ENCODE measurements at places on chromosomes 11 and 22.

- no peak for DNase-seq
These were observed 587.0 kb downstream of the DLG2 start for GRCh38 chr11:85040166-85040565.

DNA sequence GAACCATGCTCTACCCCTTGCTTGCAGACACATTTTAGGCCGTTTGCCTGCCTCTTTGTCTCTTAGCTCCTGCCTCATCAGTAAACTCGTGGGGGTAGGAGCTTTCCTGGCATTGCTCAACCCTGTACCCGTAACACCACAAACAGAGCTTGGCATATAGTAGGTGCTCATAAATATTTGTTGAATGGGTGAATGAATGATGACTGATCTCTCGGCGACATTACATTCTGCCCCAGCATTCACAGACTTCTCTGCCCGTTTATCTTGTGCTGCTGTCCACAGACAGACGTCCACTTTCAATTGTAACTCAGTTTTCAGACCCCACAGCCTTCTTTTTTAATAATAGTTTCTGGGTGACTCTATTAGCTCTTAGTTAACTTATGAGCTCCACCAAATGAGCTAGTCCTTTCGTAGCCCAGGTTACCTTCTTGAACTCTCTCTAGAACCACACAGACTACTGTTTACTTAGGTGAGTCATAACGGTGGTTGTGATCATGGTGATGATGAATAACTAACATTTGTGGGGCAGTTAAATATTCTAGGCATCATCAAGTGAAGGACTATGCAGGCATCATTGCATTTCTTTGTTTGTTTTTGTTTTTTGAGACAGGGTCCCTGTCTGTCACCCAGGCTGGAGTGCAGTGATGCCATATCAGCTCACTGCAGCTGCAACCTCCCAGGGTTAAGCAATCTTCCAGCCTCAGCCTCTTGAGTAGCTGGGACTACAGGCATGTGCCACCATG is 188.4 kb downstream of the ADAMTS15 start:
- DNase-seq, result no peak

- DNase-seq, result no peak
These were observed 14.1 kb downstream of the WT1 start for GRCh38 chr11:32420937-32421901.

DNA sequence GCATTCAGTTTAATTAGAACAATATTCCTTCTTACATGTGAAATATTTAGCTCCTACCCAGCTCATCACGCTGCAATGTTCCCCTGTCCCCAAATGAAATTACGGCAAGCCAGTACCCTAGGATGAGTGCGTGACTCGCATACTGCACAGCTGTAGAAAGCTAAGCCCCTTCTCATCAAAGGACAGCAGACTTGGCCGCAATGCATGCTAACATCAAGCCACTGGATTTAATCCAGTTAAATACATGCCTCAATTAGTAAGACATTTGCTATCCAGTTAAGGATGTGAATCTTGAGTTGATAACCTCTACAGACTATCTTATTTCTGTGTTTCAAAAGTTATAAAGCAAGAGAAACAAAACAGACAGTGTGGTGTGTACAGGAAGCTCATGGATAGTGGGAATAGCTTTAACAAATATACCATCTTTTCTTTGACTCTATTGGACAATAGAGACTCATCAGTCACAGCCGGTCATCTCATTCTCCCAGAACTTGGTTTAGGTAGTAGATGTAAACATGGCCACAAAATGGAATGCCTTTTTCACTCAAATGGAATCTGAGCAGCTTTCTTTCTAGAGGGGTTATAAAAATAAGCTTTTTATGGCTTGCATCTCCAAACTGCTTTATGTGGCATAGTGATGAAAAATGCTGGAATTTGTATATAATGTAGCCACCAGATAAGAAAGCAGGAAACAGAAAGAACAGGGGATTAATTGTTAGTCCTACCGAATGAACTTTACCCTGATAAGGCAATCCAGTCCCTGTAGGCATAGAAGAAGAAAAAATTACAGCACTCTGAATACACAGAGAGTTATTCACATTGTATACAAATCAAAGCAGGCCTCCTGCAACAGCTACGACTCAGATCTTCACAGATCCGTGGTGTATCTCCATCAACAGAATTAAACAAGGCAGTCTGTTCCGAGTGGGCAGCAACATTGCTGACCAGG is 224.1 kb downstream of the CADM1 start:
- no peak for DNase-seq

DNA sequence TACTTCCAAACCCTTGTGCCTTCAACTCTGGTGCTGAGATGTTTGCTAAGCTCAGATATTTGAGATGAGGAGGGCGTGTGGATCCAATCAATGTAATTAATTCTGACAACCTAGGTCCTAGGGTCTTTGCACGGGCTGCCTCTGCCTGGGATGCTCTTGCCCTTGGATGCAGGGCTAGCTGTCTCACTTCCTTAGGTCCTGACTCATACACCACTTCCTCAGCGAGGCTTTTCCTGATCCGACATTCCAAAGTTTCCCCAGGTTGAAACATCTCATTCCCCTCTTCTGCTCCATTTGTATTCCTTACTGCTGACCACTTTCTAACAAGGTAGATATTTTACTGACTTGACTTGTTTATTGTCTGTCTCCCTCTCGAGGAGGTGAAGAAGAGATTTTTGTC is 43.0 kb upstream of the NTM start:
- no peak for DNase-seq

DNA sequence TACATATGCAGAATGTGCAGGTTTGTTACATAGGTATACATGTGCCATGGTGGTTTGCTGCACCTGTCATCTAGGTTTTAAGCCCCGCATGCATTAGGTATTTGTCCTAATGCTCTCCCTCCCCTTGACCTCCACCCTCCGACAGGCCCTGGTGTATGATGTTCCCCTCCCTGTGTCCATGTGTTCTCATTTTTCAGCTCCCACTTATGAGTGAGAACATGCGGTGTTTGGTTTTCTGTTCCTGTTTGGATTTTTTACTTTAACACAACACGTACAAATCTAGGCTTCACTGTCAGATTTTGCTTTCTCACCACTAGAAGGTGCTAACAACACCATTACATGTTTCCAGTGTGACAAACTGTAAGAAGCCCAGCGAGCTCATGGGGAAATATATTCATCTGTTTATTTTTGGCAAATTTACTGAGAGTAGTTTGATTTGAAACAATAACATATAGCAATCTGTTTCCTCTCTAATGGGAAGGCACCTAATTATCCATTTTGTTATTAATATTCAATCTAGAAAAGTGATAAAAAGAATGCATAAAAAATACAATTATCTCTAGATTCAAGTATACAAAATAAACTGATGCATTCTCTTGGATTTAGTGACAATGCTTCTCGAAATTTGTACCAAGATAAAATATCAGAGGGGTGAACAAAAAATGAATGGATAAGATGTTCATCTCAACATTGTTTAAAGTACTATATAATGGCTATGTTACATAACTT is 23.2 kb upstream of the BIRC3 start:
- no peak for DNase-seq

- no peak for DNase-seq
These were observed 13.6 kb downstream of the TMEM138 start for GRCh38 chr11:61375761-61376108.

GRCh38 chr11:12508151-12508751 is 130.9 kb downstream of the PARVA start:
- no peak for DNase-seq

- no peak for DNase-seq
These were observed 17.3 kb downstream of the TRMU start for GRCh38 chr22:46352691-46353386.

DNA sequence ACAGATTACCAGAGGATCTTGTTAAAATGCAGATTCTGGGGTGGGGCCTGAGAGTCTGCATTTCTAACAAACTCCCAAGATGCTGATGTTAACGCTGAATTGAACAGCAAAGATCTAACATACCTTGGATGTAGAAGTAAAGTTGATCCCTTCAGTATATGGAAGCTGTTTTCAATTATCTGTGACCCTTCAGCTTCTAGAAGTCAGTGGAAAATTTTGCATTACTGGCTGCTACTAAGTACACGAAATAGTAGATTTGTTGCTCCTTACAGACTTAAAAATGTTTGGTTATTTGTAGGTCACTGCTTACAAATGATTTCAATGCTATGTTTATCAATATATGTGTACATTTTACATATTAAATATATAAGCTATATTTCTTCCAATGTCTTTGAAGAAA is 107.4 kb downstream of the ARHGAP42 start:
- no peak for DNase-seq

- DNase-seq, result no peak
These were observed 8.0 kb downstream of the SCN4B start for GRCh38 chr11:118144301-118145268.

GRCh38 chr11:81224396-81224795 is 1509.3 kb downstream of the FAM181B start:
- DNase-seq, result no peak

- no peak for DNase-seq
These were observed 20.1 kb upstream of the HIPK3 start for GRCh38 chr11:33237039-33237597.

DNA sequence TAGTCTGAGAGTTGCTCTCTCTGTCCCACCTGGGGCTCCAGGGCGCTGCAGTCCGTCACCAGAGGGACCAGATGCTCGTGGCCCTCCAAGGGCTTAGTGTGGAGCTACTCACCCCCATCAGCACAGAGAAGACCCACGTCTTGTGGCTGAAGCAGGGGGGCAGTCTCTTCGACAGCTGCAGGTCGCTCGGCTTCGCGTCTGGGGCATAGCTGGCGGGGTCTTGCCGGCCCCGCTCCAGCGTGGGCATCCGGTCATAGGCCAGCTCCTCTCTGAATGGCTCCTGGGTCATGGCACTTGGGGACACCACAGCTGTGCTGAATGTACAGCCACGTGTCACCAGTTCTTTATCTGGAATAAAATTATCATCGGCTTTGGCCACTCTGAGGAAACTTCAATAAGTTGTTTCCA is 608 bp downstream of the MLC1 start:
- DNase-seq, result no peak

DNA sequence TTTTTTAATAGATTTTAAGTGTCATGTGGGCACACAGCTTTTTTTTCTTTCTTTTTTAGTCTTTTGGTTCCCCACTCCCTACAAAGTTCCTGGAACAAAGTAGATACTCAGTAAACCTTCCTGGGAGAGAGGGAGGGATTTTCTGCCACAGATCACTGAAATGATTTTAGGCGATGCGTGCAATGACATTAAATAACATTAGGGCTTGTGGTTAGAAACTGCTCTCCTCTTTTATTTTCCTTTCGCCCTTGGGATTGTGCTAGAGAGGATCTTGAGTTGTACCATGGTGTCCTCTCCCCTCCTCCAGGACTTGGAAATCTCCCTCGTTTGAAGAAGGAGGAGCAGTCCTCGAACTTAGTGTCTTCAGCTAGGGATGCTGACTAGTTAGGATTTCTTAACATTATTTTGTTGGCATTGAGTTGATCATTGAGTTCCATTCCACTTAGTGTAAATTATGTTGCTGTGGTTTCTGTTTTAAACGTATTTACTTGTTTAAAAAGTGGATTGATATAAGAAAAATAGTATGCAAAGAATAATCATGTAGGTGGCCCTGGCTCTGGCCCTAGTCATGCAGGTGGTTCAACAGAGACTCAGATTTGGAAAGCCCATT is 88.4 kb downstream of the TRAF6 start:
- no peak for DNase-seq

GRCh38 chr11:99887481-99887880 is 799.6 kb upstream of the ARHGAP42 start:
- DNase-seq, result no peak

DNA sequence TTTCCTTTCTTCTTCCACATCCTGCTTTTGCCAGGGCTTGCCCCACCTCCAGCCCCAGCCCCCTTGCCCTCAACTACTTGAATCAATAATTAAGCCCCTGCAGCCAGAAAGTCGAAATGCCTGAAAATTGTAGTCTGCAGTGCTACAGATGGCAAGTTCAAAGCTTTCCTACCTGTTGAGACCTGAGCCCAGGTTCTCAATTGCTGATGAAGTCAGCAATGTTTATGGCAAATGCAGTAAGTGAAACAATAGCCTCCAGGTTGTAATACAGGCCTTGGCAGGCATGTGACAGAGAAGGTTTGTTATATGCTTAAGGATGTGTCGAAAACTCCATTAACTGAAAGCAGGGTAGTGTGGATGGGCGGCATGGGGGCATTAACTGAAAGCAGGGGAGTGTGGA is 181.1 kb upstream of the SESN3 start:
- no peak for DNase-seq

GRCh38 chr11:64592656-64593055 is 1.6 kb downstream of the SLC22A12 start:
- no peak for DNase-seq

DNA sequence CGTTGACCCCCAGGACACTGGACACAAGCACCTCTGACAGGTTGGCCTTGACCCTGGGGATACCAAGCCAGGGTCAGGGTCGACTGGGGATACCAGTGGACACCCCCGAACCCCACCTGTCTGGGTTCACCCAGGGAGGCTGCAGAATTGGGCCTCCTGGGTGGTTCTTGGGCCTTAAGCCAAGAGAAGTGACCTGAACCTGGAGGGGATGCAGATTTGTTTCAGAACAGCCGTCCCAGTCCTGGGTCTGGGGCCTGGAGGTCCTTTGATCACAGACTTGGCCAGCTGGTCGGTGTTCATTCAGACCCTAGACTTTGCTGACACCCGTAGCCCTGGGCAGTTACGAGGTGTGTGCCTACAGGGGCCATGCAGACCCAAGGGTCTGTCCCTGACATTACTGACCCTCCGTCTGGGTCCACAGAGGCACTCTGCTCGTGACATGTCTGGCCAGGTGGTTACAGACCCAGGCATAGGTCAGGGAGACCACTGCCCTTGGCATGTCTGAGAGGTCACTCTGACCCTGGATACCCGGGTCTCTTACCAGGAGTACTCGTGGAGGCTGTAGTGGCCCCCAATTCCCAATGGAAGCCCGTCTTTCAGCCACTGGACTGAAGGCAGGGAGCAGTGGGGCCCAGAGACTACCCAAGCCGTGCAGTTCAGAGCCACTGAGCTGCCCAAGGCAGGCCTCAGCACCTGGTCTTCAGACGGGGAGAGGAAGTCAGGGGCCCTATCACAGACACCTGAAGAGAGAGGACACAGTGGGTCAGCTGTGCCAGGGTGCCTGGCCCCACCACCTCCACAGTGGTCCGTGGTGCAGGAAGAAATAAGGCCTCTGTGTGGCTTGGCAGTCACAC is 6.4 kb downstream of the SIGIRR start:
- DNase-seq, result no peak

- no peak for DNase-seq
These were observed 392.0 kb upstream of the KIRREL3 start for GRCh38 chr11:127392575-127392974.

Measured in right kidney (tissue), 9 donors.